ENCODE measurements at places on chromosomes 13 and 19.

DNA sequence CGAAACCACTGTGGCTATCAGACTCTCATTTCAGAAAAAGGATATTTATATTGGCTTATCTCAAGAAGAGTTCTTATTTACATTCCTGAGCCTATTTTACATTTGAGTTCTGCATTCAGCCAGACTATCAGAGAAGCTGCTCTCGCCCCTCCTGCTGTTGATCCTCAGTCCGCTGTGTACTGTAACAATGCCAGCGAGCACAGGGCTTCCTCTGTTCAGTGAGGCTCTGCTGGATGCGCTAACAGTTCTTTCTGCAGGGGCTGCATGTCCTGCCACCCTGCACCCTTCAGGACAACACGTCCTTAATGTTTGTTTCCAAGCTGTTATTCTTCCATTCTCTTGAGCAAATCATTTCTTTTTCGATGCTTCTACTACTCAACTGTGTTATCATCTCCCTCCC, 463.7 kb upstream of the SGCG start:
- DNase-seq: no peak

- no peak for DNase-seq
These were observed 49.5 kb downstream of the KDM4B start for GRCh38 chr19:5018224-5019015.

DNA sequence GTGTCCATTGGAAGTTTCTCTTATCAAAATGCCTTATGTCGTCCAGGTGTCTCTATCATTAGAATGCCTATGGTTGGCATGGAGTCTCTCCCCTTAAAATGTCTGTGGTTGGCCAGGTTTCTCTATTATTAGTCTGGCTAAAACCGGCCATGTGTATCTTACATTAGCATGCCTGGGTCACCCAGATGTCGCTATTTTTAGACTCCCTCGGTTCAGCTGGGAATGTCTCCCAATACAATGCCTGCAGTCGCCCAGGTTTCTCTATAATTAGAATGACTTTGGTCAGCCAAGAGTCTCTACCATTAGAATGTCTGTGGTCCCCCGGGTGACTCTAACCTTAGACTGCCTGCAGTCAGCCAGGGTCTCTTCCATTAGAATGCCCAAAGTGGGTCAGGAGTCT, 1536.1 kb downstream of the UQCRFS1 start:
- no peak for DNase-seq

DNA sequence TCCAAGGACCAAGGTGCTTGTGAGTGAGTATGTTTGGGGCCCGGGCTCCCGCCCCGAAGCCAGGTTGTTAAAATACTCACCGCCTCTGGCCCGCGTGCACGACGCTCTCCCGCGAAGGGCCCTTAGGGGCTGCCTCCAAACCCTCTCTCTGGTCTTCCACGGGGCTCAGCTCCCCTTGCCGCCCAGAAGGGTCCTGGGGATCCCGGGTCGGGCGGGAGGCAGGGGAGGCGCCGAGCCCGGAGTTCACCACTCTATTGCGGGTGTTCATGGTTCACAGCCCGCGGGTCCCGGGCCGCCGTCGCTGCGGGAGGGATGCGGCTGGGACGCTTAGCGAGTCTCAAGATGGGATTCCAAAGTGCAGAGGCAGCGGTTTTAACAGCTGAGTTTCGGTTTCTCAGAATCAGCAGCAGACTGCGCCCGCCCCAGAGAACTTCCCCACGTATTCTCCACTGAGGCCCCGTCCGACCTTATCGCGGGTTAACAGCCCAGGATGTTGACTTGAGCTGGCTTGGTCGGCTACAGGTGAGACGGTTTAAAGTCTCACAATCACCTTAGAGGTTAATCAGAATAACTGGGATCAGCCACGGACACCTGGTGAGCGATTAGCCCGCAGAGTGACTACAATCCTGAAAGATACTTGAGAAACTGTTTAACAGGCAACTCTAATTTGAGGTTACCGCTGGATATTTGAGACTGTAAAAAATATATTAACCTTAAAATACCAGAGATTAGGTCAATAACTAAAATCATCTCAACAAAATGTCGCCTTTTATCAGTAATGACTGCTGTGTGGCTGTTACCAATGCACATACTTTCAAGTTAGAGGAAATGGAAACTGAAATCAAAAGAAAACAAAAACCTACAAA, at the start of gene EPSTI1:
Gene EPSTI1, minus strand, starts transcription at position 344 of the 866 bp plus-strand sequence. Its CDS starts 76 bp downstream, at position 268.
- DNase-seq: no peak

- no peak for DNase-seq
These were observed 37.3 kb downstream of the ZAR1L start for GRCh38 chr13:32277839-32278238.

DNA sequence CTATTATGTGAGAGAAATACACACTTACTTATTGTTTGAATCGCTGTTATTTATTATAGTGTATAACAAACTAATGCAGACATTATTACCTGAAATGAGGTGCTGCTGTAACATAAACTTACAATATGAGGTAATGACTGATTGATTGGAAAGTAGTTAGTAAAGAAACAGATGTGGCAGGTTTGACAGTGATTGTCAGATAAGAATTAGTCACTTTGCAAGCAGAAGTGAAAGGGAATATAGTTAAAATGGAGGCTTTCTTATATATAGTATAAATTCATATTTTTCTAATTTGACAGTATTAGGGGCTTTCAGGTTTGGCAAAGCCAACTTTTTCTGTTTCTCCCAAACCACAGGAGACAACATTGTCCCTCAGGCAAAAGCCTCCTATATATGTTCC, 20.6 kb downstream of the MIR17HG start:
- no peak for DNase-seq

DNA sequence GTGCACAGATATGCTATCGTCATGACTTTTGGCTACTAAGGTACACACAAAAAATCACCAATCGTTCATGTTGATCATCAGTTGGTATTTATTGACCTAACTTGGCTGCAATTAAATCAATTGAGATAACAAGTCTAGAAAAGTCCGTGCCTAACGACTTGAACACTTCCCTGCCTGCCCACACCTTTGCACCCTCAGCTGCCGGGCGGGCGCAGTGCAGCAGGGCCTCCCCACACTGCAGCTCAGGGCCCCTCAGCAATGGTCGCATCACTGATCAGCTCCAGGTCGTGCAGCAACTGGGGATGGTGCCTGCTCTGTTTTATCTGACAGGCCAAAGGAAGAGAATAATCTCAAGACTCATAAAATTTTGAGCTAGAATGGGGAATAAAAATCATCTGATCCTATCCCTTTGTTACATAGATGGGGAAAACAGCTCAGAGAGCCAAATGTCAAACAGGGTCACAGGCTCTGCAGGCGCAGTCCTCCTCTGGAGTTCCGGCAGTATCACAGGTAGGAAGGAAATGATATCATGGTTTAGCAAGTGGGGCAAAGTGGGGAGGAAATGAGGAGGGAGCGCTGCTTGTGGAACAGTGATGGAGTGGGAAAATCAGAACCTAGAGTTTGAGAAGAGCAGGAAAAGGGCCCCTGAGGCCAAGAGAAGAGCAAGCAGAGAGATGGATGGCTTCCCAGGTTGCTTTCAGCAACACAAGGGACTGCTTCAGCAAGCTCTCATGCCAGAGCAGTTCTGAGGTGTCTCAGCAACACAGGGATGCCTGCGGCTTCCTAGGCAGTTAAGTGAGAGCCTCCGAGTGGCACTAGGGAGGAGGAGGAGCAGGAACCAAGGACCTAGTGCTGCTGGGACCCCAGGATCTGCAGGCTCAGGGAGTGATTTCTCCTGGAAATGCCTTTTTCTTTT, 57.5 kb downstream of the SLC7A1 start:
- no peak for DNase-seq

GRCh38 chr19:42475366-42475765, 32.6 kb upstream of the CXCL17 start:
- DNase-seq: no peak

DNA sequence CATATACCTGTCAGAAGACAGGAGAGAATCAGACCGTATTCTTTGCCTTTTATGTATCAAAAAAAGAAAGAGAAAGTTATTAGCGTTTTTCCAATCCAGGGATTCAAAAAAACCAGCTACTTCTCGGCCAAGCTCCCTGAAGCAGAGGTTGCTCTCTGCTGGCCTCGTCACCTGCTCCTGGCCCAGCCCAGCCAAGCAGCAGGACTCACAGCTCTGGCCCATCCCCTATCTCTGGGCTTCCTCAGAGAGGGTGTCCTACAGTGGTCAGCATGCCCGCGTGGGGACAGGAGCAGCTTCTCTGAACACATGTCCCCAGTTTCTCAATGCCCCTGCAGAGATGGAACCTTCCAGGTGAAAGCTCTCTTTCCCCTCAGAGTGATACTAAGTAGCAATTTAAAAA, 209.0 kb downstream of the URI1 start:
- DNase-seq: no peak

- no peak for DNase-seq
These were observed 242.0 kb upstream of the TSHZ3 start for GRCh38 chr19:31591258-31591657.

DNA sequence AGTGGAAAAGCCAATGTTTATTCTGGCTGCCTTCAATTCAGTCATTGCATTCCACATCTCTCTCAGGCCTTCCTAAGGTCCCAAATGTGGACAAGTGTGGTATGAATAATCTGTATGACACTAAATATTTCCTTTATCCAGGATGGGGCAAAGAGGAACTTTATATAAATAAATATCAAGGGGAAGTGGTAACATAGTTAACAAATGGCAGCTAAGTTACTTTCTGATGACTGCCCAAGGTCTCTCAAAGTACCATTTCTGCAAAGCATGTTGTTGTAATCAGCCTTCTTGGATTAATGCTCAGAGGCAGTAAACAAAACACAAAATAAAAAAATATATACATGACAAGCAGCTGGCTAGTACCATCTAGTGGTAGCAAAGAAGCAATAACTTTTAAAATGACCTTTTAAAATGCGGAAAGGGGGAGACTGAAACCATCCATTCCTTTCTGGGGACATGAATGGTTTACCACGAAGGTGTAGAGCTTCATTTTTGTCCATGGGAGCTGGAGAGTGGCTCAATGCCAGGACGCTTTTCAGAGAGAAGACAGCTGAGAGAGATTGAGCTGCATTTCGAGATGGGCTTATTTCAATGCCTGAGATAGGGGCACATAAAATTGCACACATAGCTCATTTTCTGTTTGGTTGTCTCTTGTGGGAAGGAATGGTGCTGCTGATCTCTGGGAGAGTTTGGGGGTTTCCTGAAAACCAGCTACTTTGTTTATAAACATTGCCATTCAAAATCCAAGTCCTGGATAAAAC, 259.2 kb downstream of the RFC3 start:
- no peak for DNase-seq

DNA sequence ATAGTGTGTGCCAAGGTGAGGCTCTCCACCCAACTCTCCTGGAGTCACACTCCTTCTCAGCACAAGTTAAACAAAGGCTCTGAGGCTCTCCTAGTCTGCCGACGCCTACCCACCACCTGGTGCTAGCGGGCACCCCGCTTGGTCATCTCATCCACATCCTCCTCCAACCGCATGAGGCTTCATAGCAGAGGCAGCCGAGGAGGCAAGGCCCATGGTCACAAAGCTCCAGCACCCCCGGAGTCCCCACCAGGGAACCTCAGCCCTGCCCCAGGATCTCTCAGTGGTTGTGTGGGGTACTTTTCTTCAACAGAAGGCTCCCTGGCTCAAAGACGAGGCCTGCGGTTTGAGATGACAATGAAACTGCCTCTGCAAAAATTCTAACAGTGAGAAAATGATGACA, 43.0 kb downstream of the STK24 start:
- no peak for DNase-seq

DNA sequence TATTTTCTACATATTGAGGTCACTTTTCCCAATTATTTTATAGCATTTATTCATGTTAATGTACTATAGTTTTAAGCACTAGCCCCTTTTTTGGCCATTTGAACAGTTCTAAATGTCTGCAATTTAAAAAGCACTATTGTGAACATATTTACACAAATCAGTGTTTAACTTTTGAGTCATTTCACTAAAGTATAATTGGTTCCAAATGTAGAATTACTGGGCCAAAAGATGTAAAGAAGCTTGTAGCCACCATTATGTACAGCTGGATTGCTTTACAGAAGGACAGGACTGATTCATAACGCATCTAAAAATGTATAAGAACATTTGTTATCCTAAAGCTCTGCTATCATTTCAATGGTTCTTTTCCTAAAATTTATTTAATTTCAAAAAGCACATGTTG, 16.6 kb upstream of the ATP12A start:
- no peak for DNase-seq

- no peak for DNase-seq
These were observed 2.9 kb upstream of the PPP1R37 start for GRCh38 chr19:45090034-45090433.

- no peak for DNase-seq
These were observed 422.1 kb downstream of the COG6 start for GRCh38 chr13:40077396-40078027.

DNA sequence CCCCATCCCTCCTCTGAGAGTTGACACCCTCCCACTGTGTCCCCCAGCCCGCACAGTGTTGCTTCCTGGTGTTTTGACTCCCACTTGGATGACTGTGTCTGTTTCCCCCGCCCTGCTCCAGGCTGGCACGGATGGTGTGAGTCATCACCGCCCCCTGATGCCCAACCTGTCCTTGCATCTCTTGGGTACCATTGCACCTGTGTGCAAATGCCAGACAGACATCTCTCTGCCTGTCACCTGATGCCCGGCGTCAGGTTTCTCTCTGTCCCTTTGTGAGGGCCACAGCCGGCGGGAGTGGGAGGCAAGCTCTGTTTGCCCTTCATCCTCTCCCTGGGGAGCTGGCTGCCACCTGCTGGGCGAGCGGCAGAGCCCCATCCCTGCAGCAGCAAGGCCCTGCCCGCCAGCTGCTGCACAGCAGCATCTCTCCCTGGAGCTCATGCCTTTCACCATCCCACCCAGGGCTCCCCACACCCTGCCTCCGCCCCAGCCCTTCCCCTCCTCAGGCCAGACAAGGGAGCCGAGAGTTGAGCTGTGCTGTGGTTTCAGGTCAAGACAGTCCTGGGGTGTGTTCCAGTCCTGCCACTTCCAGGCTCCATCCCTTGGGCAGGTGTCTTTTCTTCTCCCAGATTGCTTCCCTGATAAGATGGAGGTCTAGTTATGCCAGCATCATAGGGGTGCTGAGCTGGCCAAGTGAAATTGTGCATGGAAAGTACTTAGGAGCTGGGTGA, 29.7 kb downstream of the NKPD1 start:
- DNase-seq: peak; percentile 86

GRCh38 chr13:108560093-108560492, 69.3 kb upstream of the MYO16 start:
- DNase-seq: peak; percentile 37

DNA sequence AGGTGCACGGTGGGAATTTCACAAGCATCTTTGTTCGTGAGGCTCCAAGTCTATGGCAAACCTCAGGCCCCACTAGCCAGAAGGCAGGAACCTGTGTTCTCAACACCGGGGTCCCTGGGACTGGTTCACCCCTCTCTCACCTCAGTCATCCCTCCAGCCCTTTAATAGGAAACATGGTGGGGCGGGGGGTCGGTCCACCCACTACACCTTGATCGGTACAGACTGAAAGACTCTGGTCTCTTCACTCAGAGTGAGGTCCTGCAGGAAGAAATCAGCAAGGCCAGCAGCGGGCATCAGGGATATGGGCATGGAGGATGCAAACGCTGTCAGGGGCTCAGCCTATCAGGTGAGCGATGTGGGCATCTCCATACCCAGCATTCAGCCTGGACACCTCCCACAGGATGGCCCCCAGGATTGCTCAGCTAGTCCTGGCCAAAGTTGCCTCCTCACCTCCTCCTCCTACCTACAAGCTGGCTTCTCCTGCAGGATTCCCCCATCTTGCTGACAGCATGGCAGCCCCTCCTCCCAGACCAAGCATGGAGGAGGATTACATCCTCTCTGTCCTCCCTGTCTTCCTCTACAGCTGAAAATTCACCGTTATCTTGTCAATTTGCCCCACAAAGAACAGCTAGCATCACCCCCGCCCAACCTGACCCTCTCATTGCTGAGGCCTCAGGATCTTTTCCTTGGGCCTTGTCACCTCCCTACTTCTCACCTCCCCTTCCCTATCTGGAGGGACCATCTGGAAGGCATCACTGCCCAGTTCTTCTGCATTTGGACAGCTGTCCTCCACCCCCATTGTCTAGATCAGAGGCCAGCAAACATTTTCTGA, 37.3 kb upstream of the CD33 start:
- no peak for DNase-seq
